ENCODE measurements at places on chromosomes 3 and 15.

DNA sequence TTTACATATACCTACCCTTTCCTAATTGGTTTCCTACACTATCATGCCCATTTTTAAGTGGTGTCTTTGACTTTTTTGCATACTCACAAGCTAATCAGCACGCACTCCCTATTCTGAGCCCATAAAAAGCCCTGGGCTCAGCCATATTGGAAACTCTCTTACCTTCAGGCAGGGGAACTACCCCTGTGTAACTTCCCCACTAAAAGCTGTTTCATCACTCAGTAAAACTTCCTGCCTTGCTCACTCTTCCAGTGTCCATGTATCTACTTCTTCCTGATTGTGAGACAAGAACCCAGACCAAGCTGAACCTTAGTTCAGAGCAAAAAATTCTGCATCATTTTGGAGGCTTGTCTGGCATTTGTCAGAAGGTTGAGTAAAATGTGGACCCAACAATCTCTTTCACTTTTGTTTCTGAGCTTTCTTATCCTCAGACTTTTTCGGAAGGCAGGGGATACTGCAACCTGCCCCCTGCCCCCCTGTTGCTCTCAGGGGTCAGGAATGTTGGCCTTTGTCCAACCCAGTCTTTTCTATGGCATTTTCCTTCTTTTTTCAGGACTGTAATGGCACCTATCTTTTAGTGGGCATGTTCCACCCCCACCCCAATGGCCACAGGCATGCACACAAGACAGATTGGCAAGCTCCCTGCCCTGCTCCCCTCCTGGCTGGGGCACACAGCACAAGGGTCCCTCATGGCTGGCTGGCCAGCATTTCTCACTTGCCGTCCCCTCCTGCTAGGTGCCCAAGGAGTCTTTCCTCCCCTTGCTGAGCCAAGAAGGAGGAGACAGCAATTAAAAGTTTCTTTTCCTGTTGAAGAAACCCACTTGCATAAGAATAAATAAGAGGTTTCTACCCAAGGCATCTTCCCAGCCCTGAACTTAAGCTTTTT, 26.3 kb upstream of the TMEM45A start:
- DNase-seq, result peak; percentile 5

- DNase-seq, result no peak
Measured at GRCh38 chr15:37625576-37625975, 308.9 kb upstream of the TMCO5A start.

DNA sequence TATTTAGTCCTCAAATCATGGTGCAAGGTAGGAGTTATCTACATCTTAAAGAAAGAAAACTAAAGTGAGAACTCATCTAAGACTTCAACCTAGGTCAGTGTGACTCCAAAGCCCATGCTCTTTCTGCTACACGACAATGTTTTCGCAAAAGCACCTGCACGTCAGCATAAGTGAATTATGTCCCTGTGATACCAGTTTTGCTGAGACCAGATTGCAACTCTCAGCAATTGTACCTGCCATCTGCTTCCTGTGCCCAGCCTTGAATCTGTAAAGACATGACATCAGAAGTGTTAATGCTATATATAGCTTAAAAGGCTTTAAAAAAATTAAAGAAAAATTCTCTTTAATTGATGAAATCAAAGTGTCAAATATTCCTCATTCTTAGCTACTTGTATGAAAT, 43.4 kb downstream of the RETNLB start:
- no peak for DNase-seq

DNA sequence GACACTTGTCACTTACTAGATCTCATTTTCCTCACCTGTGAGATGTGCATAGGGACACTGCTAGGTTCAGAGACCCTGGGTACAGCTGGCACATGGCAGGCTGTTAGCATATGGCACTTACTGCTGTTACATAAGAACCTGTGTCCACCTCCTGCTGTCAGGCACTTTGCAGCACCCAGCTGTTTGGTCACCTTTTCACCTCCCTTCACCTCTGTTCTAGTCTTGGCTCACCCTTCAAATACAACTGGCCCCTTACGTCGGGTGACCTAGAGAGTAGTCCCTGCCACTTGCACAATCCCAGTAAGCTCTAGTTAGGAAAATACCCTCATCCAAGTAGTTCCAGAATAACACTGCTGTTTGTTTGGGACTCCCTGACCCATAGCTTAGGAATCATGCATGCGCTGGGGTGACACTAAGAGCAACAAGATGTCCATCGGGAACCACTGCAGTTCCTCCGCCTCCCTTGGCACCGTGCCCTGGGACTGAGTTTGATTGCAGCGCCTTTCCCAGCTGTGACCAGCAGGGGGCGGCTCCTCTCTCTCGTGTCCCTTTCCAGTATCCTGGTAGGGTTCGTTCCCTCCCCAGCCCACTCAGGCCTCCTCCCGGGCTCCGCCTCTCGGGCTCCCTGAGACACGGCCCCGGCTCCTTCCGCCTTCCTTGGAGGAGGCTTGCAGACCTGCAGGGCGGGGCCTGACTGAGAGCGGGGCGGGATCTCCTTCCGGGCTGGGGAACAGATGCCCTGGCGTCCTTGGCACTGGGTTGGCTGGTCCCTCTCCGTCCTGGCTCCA, 78.6 kb downstream of the ABHD5 start:
- DNase-seq, result peak; percentile 95

DNA sequence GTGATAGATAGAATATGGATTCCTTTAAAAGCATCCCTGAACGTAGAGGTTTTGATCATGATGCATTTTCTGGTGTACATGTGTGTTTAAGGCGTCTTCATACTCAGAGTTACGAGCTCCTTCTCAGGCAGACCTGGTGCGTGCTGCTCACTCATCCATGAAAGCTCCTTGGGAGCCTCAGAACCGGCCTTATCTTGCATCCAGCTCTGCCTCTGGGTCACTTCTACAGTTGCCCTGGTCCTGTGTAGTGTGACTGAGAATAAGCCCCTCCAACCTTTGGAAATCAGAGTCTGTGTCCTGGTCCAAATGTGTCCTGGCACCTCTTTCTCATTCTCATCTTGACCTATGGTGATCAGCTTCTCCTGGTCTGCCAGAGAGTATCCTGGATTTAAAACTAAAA, 17.3 kb upstream of the RARRES1 start:
- no peak for DNase-seq

- DNase-seq, result peak; percentile 33
Measured at GRCh38 chr3:32140943-32141342, 34.5 kb downstream of the GPD1L start.

DNA sequence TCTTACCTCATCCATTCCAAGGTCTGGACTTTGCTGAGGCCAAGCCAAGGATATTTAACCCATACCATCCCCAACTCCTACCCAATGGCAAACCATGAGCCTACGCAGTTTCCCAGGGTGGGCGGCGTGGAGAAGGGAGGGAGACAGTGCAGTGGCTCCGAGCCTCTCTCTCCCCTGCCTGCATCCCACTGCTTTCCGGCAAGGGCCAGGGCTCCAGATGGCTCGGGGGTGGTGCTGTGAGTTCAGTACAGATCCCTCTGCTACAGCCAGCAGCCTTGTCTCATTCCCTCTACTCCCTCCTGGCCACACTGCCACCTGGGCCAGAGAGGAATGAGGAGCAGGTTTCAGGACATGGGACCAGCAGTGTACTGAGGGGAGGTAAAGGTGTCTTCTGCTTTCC, 44.3 kb upstream of the APEH start:
- no peak for DNase-seq

DNA sequence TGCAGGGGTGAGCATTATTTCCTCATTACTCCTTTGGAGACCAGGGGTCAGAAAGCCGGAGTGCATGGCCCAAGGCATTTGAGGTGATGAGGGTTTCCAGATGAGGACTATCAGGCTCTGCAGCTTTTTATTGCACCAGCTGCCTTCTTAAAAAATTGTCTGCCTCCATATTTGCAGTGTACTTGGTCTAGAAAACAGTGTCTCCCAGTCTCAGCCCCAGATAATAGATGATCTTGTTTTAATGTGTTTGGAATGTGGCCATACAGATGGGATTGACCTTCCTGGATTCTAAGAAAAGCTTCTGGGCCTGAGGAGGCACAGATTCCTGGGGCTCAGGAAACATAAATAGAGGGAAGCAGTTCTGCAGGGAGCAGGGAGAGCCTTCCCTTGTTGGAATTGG, 123.3 kb downstream of the GABRG3 start:
- DNase-seq, result no peak

DNA sequence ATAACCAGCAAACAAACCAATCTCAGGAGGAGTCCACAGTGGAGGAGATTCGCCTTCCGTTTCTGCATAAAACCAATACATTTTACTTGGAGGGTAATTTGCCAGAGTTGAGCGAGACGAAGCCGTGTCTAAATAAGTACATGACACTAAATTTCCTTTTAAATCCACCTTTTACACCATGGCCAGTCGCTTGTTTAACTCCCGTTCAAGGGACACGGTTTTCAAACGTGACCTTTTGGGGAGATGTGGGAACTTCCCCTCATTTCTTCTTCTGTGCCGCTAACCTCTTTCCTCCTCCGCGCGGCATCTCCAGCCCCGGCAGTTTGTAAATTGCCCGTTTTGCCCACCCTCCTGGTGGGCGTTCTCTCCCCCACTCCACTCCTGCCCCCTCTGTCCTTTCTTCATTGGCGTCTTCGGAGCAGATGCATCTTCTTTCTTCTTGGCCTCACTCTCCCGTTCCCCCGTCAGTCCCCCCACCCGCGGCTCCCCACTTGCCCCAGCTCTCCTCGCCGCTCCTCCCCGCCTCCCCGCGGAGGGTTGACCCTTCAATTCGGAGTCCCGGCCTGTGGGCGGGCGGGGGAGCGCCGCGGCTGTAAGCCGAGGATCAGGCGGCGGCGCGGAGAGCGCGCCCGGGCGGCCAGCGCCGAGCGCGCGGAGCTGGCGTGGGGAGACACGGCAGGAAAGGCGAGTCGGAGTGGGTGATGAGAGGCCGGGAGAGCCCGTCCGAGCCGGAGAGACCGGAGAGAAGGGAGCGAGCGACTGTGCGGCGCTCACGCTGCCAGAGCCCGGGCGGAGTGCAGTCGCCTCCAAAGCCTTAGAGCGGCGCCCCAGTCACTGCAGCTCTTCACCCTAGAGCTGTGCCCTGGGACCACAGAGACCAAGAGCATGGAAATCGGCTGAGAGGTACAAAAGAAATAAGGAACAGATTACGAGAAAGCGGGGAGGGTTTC, at the start of gene NLGN1:
Gene NLGN1 (plus strand): TSS at position 584 of the 950 bp plus-strand sequence.
- DNase-seq, result peak; percentile 67

DNA sequence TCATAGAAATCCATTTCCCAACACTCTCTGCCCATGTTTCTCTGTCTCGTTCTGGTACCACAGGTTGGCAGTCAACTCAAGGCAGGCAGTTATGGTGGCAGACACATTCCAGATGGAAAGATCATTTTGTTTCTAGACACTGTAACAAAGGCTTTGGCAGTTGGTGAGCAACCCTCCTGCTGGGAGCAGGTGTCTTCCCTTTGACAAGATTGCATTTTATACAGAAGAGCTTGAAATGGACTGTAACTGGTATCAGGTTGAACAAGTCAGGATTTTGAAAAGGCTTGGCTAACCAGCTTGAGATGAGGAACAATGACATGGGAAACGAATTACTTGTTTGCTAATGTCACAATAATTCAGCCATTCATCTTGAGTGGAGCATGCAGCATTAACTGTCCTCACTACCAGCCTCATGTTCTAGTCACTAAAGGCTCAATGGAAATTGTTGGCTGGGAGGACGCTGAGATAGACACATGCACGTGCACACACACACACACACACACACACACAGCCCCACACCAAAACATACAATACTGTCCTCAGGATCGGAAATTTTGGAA, 170.0 kb downstream of the SEMA6D start:
- DNase-seq, result no peak

GRCh38 chr3:72323773-72324172, 524.5 kb downstream of the SHQ1 start:
- no peak for DNase-seq

- peak; percentile 18 for DNase-seq
Measured at GRCh38 chr3:25033407-25034029, 394.5 kb upstream of the RARB start.

GRCh38 chr3:15932348-15933300, 134.8 kb upstream of the ANKRD28 start:
- DNase-seq, result no peak

GRCh38 chr3:169969174-169970095, 2.8 kb downstream of the SEC62 start:
- no peak for DNase-seq

- peak; percentile 83 for DNase-seq
Measured at GRCh38 chr15:65110676-65111292, 4.2 kb downstream of the UBAP1L start.

- DNase-seq, result no peak
Measured at GRCh38 chr15:33545866-33546265, 235.1 kb downstream of the RYR3 start.

DNA sequence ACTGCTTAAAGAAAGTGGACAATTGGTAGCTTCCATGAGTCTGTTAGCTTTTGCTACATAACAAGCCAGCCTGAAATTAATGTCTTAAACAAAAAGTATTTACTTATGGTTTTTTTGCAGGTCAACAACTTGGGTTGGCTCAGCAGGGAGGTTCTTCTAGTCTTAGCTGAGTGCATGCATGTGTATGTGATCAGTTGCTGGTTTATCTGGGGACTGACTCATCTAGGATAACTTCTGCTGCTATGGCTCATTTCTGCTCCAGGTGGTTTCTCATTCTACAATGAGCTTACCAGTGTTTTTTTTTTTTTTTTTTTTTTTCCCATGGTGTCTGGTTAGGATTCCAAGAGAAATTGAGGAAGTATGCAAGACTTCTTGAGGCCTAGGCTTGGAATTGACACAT, 244.7 kb downstream of the NSUN3 start:
- DNase-seq, result no peak

GRCh38 chr3:196207159-196207832, 3.9 kb downstream of the ZDHHC19 start:
- DNase-seq, result no peak

DNA sequence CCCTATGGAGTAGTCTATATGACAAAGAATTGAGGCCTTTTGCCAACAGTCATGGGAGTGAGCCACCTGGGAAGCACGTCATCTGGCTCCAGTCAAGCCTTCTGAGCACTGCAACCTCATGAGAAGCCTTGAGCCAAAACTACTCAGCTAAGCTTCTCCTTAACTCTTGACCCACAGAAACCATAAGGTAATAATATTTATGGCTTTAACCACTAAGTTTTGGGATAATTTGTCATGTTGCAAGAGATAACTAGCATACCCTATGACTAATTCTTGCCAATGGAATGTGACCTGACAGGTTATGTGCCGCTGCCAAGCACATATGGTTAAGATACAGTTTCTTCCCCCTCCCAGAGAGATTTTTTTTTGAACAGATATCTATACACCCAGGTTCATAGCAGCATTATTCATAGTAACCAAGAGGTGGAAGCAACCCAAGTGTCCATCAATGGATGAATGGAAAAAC, 11.8 kb upstream of the SLC6A11 start:
- no peak for DNase-seq

DNA sequence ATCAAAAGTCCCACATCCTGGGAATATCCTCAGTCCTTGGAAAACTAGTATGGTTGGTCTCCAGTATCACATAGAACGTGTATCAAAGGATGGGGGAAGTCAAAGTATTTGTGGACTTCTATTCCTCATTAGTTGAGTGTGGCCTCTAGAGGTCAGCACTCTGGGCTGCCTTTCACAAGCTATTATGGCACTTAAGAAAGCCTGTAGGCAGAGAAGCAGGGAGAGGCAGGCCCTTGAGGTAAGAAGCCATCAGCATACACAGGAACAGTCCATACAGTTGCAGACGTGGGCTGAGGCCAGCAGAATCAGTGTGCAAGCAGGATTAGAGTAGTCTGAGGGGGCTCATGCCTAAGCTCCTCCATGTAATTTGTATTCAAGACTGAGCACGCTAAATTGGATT, 341.7 kb downstream of the CLSTN2 start:
- DNase-seq, result peak; percentile 23

- peak; percentile 93 for DNase-seq
Measured at GRCh38 chr3:57596495-57597126, 533 bp downstream of the ARF4 start.

- DNase-seq, result peak; percentile 99
Measured at GRCh38 chr15:39171944-39172368, 408.9 kb upstream of the THBS1 start.
